ENCODE measurements at places on chromosomes 11 and 22.

DNA sequence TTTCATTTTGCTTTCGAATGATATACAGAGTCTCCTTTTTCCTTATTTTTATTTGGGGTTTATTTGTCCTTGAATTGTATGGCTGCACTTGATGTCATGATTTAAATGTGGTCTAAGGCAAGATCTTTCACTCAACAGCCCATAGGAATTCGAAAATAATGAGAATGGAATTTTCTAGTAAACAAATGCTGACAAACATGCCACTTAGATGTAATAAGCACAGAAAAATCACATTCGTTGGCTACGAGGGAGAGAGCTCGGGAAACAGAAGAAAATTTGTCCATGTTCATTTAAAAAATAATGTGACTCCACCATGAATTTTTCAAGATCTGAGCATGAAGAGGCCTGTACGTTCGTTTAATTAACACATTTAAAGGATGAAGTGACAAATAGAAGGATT, 73.0 kb downstream of the BLID start:
- no peak for DNase-seq

DNA sequence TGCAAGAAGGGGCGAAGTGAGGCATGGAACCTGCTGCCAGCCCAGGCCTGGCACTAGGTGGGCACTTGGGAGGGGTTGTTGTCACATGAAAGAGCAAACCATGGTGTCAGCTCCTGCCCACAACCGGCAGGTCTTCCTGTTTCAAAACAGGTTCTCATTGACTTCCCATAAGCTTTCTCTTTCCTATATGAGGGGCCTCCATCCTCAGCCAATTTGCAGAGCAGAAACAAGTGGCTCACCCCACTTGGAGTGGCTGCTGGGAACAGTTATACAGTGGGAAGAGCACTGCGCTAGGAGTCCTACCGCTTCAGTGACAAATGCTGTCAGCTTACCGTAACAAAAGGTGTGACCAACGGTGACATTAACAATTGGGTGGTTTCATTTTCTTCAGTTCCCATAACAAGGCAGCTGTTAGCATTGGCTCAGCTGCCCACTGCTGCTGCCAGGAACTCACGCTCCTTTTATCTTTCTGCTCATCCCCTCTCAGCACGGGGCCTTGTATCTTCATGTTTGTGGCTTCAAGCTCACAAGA, 10.2 kb upstream of the SSTR3 start:
- DNase-seq = peak; percentile 28

GRCh38 chr11:116427903-116428637, 344.7 kb downstream of the BUD13 start:
- DNase-seq = no peak

- DNase-seq = no peak
Observed at GRCh38 chr11:27705873-27706820, 5.9 kb upstream of the BDNF start.

GRCh38 chr11:19216709-19217374, 15.1 kb upstream of the CSRP3 start:
- no peak for DNase-seq

GRCh38 chr22:46070215-46070802, 80.0 kb upstream of the PPARA start:
- peak; percentile 74 for DNase-seq

- no peak for DNase-seq
Observed at GRCh38 chr11:85394283-85394682, 232.9 kb downstream of the DLG2 start.

- DNase-seq = no peak
Observed at GRCh38 chr11:133234883-133235282, 297.4 kb downstream of the OPCML start.

GRCh38 chr11:12884751-12885318, 124.3 kb upstream of the RASSF10 start:
- no peak for DNase-seq

Measured in transverse colon (tissue), 4 donors.